ENCODE measurements at places on chromosomes 1 and 21.

- no peak for DNase-seq
These were observed 167.7 kb downstream of the ACTL8 start for GRCh38 chr1:17922833-17923232.

GRCh38 chr1:3097861-3098260 lies 28.9 kb downstream of the PRDM16 start:
- no peak for DNase-seq

DNA sequence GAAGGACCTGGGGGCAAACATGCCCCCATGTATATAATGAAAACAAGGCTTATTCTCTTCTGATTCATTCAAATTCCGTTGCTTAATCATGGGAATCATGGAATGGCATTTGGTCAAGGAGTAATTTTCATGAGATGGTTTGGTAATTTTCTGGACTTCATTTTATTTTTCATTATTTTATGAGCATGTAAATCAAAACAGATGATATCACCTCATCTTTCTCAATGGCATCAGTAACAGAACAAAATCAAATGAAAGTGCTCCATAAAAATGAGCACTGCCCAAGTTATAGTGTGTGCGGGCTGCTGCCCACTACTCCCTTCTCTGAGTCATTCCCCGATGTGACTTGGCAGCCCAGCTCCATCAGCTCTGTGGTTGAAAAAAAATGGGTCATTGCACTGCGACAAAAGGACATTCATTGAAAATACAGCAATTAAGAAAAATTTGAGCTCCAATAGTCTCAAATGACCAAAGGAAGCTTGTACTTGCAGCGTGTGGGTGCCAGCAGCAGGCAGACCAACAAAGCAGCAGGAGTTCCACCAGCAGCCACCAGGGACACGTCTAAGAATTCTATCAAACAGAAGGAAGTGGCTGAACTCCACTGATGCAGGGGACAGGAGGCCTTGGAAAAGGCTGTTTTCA lies 84.3 kb upstream of the VAV3 start:
- DNase-seq, result no peak

DNA sequence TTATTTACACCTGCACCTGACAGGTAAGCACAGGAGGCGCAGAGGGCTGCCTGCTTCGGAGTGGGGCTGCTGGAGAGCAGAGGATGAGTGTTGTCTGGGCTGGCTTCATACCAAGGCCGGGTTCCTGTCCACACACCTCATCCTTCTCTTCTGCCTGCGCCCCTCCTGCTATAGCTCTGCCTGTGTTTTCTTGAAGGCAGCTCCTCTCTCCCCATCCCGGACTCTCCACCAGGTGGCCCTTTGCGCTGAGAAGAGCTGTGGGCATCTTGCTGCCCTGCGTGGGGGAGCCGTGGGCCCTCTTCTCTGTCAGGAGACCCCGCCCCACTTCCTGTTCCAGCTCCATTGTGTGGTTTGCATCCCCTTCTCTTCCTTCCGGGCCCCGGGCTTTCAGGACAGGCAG lies 35.0 kb downstream of the ARHGEF10L start:
- DNase-seq, result no peak

GRCh38 chr1:163231385-163231784 lies 28.7 kb upstream of the RGS5 start:
- no peak for DNase-seq

DNA sequence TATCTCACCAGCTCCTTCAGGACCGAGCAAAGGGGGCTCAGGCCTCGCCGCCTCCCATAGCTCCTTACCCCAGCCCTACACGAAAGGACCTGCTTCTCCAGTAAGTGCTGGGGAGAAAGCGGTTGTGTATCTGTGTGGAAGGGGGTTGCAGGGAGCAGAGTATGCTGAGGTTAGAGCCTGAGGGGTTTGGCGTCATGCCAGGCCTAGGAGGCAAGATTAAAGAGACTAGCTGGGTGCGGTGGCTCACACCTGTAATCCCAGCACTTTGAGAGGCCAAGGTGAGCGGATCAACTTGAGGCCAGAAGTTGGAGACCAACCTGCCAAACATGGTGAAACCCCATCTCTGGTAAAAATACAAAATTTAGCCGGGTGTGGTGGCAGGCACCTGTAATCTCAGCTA lies 14.1 kb upstream of the RASSF5 start:
- no peak for DNase-seq

- DNase-seq, result peak; percentile 16
These were observed 9.1 kb upstream of the RAB7B start for GRCh38 chr1:206012086-206012859.

- DNase-seq, result no peak
These were observed 103.8 kb downstream of the LRRC7 start for GRCh38 chr1:69671363-69672010.

- no peak for DNase-seq
These were observed 281.1 kb downstream of the PTPRU start for GRCh38 chr1:29517251-29518086.

DNA sequence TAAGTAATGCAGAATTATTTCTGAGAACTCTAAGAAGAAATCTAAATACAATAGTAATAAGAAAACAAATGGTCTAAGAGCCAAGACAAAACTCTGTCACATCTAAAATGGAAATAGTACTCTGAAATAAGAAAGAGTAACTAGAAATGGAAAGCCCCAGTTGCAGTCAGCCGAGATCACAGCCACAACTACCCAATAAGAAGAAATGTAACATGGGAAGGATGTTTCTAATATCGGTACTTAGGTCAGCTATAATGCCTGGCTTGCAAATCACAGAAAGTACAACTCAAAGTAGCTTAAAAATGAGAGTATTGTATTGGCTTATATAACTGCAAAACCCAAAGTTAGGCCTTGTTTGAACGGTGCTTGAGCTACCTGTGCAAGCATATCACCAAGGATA lies 58.6 kb upstream of the USP25 start:
- DNase-seq, result no peak

DNA sequence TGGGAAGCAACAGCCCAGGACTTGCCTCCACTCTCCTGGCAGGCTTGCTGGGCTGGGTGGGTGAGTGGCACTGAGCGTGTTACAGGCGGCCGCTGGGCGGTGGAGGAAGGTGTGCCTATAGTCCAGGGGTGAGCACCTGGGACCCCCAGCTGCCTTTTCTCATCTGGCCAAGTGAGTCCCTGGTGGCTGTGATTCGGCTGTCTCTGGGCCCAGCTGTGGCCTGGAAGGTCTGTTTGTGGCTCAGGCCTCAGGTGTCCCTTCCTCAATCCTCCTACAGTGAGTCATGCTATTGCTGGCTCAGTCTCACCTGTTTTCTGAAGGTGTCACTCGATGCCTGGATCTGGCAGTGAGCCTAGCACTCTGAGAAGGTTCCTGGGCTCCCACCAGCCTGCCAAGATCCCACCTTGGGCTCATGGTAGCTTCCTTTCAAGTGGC lies 564.2 kb downstream of the PTPRU start:
- DNase-seq, result no peak

GRCh38 chr1:16183179-16183578 lies 27.3 kb upstream of the EPHA2 start:
- no peak for DNase-seq

GRCh38 chr21:26732432-26733221 lies 112.6 kb downstream of the ADAMTS1 start:
- no peak for DNase-seq

- no peak for DNase-seq
These were observed 31.0 kb downstream of the CD53 start for GRCh38 chr1:110903853-110904500.

- no peak for DNase-seq
These were observed 4.3 kb downstream of the GAS5 start for GRCh38 chr1:173863224-173864161.

DNA sequence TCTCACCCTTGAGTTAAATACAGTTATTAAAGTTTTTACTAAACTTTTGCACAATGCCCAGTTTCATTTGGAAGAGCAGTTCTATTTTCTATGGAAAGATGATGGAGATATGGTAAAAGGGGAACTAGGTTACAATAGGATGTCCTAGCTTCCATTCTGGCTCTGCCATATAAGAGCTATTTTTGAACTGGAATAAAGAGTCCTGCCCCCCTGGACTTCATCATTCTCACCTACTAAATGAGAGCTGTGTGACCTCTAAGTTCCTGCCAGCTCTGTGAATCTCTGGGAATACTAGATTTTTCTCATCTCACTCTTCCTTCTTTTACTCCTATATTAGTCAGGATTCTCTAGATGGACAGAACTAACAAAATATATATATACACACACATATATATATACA lies 106.3 kb downstream of the PRRX1 start:
- DNase-seq, result no peak

DNA sequence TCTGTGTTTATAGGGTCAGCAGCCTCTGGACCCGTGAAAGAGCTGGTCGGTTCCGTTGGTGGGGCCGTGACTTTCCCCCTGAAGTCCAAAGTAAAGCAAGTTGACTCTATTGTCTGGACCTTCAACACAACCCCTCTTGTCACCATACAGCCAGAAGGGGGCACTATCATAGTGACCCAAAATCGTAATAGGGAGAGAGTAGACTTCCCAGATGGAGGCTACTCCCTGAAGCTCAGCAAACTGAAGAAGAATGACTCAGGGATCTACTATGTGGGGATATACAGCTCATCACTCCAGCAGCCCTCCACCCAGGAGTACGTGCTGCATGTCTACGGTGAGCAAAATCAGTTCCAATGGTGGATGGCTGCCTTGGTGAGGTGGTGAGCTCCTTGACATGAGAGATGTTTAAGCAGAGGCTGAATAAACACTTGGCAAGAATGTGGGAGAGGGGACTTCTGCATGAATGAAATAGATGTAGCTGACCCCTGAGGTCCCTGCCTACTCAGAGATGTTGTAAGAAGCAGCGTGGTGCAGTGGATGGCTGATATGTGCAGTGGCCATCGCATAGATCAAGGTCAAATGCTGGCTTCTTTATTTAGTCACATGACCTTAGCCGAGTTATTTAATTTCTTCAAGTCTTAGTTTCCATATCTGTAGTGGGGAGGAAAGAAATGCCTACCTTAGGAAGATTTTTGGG lies 9.3 kb downstream of the SLAMF7 start:
- no peak for DNase-seq

- DNase-seq, result no peak
These were observed 22.1 kb upstream of the NFASC start for GRCh38 chr1:204848579-204848978.

- DNase-seq, result no peak
These were observed 38.8 kb downstream of the EGLN1 start for GRCh38 chr1:231383159-231383860.

GRCh38 chr1:102821707-102822106 lies 286.6 kb downstream of the COL11A1 start:
- DNase-seq, result no peak

DNA sequence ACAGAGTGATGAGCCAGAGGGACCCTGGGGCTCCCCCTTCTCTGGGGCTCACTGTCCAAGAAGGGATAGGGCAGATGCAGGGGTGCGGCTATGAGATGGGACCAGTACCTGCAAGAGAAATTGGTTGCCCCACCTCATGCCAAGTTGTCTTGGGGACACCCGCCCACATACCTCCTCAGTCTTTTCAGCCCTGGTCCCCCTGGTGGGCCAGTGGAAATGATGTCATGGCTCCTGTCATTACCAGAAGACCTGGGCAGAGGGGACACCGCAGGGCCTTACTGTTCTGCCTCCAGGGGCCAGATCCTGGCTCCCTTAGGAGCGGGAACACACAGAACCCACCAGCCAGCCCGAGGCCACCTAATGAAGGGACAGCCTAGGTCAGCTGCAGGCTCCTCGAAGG lies 63.2 kb downstream of the CDK18 start:
- DNase-seq, result no peak

GRCh38 chr1:4010284-4010683 lies 110.2 kb upstream of the C1orf174 start:
- no peak for DNase-seq

GRCh38 chr1:156882543-156882942 lies 11.0 kb upstream of the PEAR1 start:
- no peak for DNase-seq

DNA sequence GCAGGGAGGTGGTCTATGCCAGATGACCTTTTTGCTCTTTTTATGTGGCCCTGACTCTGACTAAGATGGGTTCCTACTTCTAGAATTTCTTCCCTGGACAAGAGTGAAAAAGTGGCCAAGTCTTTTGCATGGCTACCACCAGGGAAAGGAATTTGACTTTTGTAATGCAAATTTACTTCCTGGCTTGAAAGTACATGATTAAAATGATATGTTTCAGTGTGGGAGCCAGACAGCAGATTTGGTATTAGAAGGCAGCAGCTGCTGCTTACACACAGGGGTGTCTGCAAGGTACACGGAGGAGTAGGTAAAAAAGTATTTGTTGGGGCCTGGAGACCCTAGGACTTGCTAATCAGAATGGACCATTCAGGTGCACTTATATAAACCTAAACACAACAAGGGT lies 78.4 kb downstream of the KCND3 start:
- DNase-seq, result no peak

- DNase-seq, result no peak
These were observed 648.8 kb downstream of the ADGRL2 start for GRCh38 chr1:82449506-82450057.

GRCh38 chr1:98870959-98871903 lies 133.4 kb downstream of the PLPPR5 start:
- DNase-seq, result no peak

DNA sequence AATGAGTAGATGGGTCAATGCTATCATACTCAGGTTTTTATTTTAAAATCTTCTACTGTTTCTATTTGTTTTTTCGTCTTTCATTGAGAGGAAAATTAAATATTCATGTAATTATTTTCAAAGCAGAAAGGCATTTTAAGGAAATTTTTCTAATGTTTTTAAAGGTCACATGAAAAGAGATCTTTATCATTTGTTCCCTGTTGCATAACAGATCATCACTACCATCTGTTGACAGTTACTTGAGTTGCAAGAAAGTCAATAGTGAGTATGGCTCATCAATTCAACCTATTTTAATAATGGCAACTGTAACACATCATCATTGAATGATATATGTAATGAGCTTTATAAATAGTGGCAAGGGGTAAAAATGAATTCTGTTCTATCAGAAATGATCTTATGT lies 369.7 kb downstream of the DPYD start:
- no peak for DNase-seq

DNA sequence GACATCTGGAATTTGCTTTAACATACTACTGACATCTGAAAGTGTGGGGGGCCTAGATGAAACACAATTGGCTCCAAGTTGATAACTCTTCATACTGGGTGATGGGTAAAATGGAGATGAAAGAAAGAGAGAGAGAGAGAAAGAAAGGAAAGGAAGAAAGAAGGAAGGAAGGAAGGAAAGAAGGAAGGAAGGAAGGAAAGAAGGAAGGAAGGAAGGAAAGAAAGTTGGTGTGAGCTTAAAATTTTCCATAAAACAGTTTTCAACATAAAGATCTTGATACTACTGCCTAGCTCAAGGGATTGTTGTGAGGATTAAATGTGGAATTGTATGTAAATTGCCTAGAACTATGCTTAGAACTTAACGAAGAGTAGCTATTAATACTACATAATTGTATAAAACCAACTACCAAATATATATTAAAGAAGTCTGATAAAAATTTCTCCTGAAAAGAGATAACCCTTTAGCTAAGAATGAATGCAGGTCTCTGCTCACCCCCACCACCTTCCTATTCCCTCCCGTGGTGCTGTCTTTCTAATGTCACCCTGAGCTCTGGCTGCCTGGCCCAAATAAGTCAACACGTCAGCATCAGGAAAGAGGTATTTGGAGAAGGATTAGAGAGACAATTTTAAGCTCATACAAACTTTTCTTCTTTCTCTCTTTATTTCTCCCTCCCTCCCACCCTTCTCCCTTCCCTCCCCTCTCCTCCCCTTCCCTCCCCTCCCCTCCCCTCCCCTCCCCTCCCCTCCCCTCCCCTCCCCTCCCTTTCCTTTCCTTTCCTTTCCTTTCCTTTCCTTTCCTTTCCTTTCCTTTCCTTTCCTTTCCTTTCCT lies 89.3 kb upstream of the SGIP1 start:
- no peak for DNase-seq
